ENCODE measurements at places on chromosomes 1 and 21.
A peak's percentile ranks its signal among the peaks of the same experiment; 100 is the strongest.

DNA sequence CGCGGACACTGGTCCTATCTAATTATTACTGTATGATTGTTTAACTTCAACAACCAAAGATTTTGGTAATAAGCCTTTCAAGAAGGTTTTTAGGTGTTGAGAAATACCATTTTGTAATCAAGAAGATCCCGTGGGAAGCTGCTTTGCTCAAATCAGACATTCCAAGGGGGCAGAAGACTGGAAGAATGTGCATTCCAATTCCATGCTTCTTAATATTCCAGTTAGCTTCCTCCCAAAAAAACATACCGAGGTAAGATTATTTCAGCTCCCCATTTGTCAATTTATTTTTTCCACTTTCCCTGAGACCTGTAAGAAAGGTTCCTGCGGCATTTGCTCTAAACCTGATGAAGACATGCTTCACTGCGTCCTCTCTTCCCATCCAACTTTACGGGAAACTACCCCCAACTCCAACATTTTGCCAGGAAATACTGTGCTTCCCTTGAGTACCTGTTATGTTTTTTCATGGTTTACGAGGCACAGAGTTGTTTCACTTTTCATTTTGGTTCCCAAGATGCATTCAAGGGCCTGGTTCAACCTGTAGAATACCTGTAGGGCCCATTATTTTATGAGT lies 4.1 kb downstream of the CNN3 start:
- DNase-seq = no peak

- no peak for DNase-seq
Measured at GRCh38 chr1:106584676-106585075, 471.8 kb upstream of the PRMT6 start.

- no peak for DNase-seq
Measured at GRCh38 chr1:48235652-48236051, 13.1 kb downstream of the SLC5A9 start.

GRCh38 chr21:29669416-29669815 lies 270.4 kb downstream of the GRIK1 start:
- DNase-seq = peak; percentile 31

GRCh38 chr1:244817415-244817894 lies 18.0 kb upstream of the COX20 start:
- DNase-seq = no peak

DNA sequence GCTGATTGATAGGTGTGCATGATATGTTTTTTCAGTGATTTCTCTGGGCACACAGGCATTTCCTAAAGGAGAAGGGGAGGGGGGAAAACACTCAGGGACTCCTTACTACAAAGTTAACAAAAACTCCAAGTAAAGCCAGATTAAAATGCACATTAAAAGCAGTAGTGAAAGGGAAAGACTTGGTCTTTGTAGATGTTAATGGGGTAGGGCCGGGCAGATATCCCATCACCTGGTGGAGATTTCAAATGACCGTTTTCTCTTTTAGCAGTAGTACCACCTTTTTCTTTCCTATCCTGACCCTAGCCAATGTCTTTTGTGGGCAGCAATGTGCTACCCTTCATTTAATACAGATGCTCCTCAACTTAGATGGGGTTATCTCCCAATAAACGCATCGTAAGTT lies 32.5 kb downstream of the RTCA start:
- DNase-seq = no peak

DNA sequence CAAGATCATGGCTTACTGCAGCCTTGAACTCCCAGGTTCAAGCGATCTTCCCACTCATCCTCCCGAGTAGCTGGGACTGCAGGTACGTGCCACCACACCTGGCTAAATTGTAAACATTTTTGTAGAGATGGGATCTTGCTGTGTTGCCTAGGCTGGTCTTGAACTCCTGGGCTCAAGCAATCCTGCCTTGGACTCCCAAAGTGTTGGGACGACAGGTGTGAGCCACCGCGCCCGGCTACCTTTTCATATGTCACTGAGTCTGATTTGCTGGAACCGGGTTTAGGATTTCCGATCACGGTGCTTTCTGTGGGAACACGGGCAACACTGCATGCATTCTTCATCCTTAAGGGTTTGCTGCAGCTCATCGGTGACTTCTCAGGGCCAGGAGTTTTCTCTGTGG lies 32.2 kb upstream of the PCBP3 start:
- DNase-seq = no peak

- DNase-seq = no peak
Measured at GRCh38 chr1:15341634-15342407, 67.9 kb upstream of the EFHD2 start.

GRCh38 chr1:81803431-81804110 lies 2.8 kb downstream of the ADGRL2 start:
- peak; percentile 68 for DNase-seq

Data from NCI-H2171 treated with DMSO at 0.1 percent for 48 hours (cell line).